T-helper 17 cell (primary cell): ENCODE measurements at places on chromosomes 2 and 18. TPM values are rescaled to one million over a fixed set of nuclear protein-coding genes. Genes with fewer than 3 reads are reported as not detected.

The HS1BP3 gene
- total RNA-seq = 12.8 TPM

The SCN3A gene
- total RNA-seq = not detected

The CD207 gene
- total RNA-seq = not detected

The PCARE gene
- not detected for total RNA-seq

The NEU4 gene
- total RNA-seq = 9.4 TPM

The PMS1 gene
- 18.4 TPM for total RNA-seq

The TTN gene
- total RNA-seq = 16.1 TPM

The VIL1 gene
- total RNA-seq = 0.32 TPM
